Stimulated activated memory B cell treated with anti-CD40 and anti-IgM and Interleukin-4, amounts not matched to agents 10 μg/mL and 1 μg/mL and 100 μg/mL, for 72 hours (primary cell): ENCODE measurements at places on chromosomes 2 and 18.
A peak's percentile ranks its signal among the peaks of the same experiment; 100 is the strongest.

GRCh38 chr2:74181739-74182138 lies 3.1 kb upstream of the MOB1A start:
- ATAC-seq = peak; percentile 69

GRCh38 chr18:75276818-75277609 lies 66.4 kb downstream of the TSHZ1 start:
- ATAC-seq = no peak

GRCh38 chr2:144935736-144936135 lies 415.8 kb upstream of the ZEB2 start:
- no peak for ATAC-seq

DNA sequence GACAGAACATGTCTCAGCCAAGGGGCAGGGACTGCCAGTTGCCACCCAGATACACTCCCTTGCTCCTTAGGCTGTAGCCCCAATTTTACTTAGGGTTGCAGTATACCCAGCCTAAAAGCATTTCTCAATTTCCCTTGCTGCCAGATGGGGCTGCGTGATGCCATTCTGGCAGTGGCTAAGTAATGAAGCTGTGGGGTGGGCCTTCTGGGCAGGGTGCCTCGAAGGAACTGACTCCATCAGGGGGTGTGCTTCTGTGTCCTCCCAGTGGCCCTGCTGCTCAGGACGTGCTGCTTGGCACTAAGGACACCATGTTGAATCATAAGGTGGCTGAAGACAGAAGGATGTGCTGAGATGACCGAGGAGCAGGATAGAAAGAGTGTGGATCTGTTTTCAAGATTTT lies 74.2 kb downstream of the VWA3B start:
- ATAC-seq = no peak

DNA sequence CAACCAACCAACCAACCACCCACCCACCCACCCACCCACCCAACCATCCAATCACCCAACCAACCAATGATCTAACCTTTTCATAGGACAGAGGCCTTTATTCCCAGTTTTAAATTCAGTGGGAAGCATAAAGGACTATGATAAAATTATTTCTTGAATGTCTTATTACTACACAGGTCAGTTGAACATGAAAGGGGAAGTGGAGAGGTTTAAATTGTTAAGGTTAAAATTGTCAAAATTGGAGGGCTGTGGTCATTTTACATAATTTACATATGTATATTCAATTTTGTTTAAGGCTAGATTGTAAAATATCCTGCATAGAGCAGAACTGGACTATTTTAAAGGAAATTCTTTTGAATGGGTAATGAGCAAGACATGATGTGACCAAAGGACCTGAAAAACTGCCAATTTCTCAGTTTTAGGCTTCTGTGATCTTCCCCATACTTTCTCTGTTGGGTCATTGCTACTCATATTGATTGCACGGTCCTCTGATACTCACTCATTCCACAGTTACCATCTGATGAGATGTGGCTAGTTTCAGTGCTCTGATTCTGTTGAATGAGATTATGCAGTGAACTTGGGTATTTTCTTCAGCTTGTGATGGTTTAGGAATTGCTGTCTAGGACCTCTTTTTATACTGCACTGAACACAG lies 127.4 kb downstream of the PLCL1 start:
- ATAC-seq = no peak
